ENCODE measurements at places on chromosomes 2 and 18.

DNA sequence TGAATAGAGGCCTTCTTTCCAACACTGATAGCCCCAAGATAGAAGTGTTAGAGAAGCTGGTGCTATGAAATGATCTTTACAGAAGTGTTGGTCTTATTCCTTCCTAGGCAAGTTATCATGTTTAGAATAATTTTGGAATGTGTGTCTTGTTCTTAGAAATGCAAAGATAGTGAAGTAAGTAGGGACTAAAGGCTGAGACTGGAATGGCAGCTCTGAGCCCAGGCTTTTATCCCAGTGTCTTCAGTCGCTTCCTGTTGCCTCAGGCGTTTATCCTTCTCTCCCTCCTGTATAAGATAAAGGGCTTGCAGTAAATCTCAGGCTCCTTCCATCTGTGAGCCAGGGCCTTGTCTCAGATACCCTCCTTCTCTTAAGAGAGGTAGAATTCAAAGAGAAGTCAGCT lies 218.1 kb downstream of the TPGS2 start:
- DNase-seq: no peak

- DNase-seq: no peak
These were observed 112.7 kb downstream of the OTX1 start for GRCh38 chr2:63163161-63163820.

GRCh38 chr2:174333372-174334277 lies 1.1 kb upstream of the SP9 start:
- no peak for DNase-seq

DNA sequence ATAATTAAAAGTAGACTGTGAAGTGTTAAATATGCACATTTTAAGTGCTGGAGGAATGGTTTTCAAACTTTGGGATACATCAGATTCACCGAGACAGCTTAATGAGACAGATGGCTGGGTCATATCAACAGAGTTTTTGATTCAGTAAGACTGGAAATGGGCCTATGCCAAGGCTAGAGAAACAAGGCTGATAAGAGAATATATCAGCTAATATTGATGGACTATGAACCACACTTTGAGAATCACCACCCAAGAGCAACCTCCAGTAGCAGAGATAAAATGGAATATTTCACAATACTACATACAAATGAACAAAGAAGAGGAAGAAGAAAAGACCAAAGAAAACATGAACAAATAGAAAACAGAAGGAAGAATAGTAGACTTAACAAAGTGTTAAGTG lies 450.2 kb upstream of the KLHL29 start:
- DNase-seq: no peak

GRCh38 chr18:49722477-49722876 lies 90.9 kb downstream of the ACAA2 start:
- no peak for DNase-seq

DNA sequence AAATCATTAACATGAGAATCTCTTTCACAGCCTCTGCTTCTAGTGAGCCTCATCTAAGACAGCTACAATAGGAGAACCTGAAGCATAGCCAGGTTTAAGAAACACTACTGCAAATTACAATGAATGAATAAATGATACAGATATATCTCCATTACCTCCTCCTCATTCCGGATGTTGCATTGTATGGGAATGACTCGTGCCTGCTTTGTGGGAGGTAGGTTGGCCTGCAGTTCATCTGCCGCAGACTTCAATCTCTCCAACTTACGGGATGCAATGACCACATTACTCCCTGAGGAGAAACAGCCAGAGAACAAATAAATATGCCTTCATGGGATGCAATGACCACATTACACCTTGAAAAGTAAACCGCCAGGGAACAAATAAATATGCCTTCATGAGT lies 15.4 kb downstream of the PECR start:
- DNase-seq: no peak

GRCh38 chr2:15553519-15553918 lies 7.6 kb downstream of the NBAS start:
- no peak for DNase-seq

GRCh38 chr2:39135690-39136259 lies 14.9 kb upstream of the SOS1 start:
- no peak for DNase-seq

DNA sequence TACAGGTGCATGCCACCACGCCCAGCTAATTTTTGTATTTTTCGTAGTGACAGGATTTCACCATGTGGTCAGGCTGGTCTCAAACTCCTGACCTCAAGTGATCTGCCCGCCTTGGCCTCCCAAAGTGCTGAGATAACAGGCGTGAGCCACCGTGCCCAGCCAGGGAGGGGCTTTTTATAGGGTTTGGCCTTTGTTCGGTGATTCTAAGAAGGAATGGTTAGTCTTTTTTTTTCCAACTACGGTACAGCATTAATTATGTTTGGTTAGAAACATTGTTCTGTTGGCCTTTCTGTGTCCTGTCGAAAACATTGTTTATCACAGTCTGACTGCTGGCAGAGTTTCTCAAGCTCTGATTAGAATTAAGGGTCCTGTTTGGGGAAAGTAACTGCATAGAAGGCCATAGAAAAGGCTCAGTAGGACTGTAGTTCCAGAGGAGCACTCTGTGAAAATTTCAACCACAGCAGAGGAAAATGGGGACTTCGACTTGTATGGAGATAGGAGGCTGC lies 19.3 kb upstream of the SMCHD1 start:
- no peak for DNase-seq

GRCh38 chr2:205865905-205866441 lies 183.7 kb downstream of the NRP2 start:
- DNase-seq: no peak

DNA sequence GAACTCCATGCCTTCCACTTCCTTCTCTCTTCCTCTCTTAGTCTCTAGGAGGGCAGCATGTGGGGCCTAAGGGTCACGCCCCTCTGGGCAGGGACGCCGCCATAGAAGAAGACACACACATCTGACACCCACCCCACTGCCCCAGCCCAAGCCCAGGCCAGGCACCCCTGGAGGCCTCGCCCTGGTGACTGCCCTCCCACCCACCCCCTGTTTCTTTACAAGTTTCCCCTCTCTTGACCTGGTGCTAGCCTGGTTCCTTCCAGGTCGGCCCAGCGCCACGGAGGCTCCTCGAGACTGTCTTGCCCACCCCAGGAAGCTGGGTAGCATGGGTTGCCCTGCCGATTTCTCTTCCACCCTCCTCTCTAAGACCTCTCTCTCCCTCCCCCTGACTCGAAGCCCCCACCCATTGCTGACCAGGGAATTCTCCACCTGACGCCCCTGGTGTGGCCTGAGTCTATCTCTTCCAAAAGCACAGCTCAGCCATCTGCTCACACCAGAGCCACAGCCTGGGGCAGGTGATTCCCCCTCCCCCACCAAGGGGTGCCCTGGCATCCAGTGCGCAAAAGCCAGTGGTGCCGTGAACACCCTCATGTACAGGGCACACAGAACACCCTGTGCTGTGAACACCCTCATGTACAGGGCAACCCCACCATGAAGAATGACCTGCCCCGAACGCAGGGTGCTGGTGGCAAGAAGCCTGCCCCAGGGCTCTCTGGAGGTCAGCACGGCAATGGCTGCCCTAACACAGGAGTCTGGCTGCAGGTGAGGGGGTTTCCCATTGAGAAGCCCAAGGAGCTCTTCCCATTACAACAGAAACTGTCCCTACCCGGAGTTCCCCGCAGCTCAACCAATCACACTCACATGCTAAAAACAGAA lies 13.5 kb upstream of the SALL3 start:
- DNase-seq: no peak

- no peak for DNase-seq
These were observed 82.2 kb upstream of the ITGA4 start for GRCh38 chr2:181374781-181375675.

GRCh38 chr2:112658301-112658700 lies 12.6 kb downstream of the SLC20A1 start:
- DNase-seq: no peak

- no peak for DNase-seq
These were observed 11.0 kb downstream of the NPC1 start for GRCh38 chr18:23575309-23575651.
